Fibroblast of the aortic adventitia (primary cell): ENCODE measurements at places on chromosomes 1 and 21.

DNA sequence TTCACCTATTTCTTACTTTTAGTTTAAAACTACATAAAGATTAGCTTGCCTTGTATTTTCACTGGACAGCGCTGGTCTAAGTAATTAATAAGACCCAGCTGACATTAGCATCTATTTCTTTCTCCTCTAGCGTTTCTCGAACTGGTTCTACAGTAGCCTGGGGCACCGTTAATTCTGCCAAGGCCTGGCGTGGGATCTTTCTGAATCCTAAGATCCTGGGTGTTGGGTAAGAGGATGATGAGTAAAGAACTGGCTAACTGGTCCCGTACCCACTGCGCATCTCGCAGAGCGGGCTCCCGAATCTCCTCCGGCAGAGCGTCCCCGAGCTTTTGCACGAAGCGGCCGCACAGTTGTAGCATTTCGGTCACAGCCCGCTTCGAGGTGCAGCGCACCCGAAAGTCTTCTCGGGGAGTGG is 309 bp downstream of the NSL1 start:
- peak; percentile 81 for DNase-seq

DNA sequence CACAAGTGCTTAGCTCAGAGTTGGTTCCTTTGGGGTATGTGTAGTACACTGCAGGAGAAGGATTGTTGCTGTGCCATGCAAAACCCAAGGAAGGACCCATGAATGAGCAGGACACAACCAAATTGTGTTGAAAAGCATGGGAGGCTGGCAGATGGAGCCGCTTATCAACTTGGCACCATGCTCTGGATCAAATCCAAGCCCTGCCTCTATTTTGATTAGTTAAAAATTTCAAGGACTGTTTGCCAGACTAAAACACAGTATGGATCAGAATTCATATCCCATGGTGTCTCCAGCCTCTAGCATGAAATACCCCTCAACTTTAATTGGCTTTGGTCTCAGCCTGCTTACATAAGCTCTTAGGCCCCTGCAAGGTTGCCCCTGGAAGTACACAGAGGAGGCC is 27.8 kb downstream of the CCDC185 start:
- no peak for DNase-seq

- no peak for DNase-seq
Measured at GRCh38 chr1:165117482-165117881, 239.0 kb downstream of the LMX1A start.

- no peak for DNase-seq
Measured at GRCh38 chr1:174000371-174000770, 21.8 kb downstream of the RC3H1 start.

DNA sequence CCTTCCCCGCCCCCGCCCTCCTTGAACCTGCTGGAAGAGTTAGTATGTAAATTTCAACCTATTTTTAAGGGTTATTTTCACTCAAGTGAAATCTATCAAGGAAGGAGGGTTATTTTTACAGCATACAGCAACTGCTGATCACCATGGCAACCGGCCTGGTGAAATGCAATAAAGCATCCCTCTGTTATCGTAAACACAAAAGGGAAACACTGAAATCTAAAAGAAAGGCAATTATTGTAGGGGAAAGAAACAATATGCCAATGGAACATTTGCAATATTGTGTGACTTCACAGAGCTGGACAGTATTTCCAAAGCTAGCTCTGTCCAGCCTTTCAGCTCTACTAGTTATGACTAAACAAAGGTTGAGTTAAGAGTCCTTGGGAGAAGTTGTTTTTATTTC is 588.3 kb upstream of the PBX1 start:
- no peak for DNase-seq

DNA sequence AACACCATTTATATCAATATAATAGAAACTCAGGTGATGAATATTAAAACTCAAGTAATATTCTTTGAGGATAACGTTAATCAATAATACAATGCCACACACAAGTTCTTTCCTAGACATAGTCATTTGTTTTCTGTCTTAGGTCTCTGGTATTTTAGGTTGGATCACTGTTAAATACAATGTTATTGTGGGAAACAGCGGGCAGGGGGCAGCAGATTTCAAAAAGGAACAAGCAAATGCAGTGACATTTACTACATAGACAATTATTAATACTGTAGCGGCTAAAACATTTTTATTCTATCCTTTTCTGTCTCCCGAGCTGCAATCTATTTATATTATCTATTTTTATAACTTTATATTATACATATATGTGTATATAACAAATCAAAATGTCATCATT is 186.4 kb upstream of the ZNHIT6 start:
- DNase-seq: peak; percentile 49

GRCh38 chr1:176096015-176096414 is 111.1 kb downstream of the COP1 start:
- DNase-seq: no peak

DNA sequence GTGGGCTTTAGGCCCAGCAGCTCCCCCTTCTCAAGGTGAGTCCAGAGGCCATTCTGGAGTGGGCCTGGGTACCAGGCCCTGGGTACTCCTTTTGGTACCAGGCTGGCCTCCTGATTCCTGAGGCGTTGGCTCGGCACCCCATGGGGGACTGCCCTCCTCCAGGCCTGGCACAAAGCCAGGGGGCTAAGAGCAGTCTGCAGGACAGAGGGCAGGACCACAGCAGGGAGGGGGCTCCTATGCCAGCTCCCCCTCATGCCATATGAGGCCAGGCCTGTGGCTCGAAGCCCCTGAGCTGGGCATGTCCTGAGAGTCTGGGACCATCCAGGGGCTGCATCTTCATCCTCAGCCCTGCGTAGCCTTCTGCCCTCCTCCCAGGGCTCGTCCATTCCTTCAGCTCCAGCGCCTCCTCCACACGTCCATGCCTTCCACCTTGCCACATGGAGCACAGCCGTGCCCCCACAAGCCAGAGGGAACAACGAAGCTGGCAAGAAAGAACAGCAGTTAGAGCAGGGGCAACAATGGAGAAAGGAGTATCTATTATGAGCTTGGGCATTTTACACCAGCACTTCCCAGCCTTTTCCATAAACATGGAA is 3.2 kb downstream of the PHLDA3 start:
- DNase-seq: no peak

- DNase-seq: no peak
Measured at GRCh38 chr1:203318229-203318517, 12.9 kb downstream of the BTG2 start.

- no peak for DNase-seq
Measured at GRCh38 chr1:203934027-203934426, 72.6 kb downstream of the SNRPE start.

DNA sequence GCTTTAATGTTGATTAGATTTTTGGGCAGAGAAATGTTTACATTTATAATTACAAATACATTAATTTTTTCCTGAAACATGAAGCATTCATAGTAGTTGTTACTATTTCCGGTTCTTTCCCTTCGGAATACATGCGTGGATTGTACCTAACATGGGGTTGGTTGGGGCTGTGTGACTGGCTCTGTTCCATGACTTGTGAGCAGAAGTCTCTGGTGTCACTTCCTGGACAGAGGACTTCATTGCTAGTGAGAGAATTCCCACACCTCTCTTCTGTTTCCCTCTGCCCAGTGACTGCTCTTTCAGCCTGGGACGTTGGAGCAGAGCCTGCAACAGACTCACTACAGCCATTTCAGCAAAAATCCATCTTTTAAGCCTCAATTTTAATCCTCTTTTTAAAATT is 231.4 kb downstream of the GRIK1 start:
- no peak for DNase-seq
